Testis (tissue), 5 donors: ENCODE measurements at places on chromosomes 2 and 18.

GRCh38 chr18:45034179-45034578, 353.5 kb downstream of the SETBP1 start:
- no peak for DNase-seq

DNA sequence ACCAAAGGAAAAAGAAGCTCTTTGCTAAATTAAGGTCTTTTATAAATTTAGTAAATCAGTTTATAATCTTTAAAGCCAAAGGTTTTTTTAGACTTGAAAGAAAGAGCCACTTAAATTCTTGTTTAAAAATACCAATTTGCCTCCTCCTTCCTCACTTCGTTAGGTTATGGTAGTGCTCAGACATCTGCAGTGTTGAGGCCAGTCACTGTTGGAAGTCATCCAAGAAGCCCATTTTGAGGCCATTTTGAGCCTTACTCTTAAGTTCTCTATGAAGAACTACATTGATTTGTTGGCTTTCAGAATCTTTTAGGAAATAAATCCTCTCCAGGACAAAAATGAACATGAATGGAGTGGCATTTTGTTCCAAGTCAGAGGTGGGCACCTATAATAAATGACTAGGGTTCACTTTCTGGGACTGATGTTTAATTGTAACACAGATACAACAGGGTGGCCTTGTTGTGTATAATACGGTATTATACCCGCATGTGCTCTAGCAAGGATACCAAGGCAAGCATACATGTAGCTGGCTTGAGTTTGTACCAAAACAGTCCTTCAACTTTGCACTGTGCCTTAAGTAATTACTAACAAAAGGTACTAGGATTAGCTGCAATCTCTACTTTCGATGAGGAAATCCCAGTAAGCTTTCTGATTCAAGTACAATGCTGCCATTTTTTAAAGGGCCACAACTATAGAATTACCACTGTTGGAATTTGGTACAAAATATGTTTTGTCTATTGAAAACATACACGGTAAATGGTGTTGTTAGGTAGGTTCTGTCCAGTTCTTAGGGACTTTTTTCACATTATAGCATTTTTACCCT, 22.8 kb downstream of the SLC66A3 start:
- DNase-seq = no peak

GRCh38 chr2:134402410-134402809, 148.5 kb downstream of the MGAT5 start:
- DNase-seq = peak; percentile 41

GRCh38 chr2:83827618-83828017, 631.5 kb downstream of the SUCLG1 start:
- DNase-seq = no peak
